ENCODE measurements at places on chromosomes 7 and 10.

DNA sequence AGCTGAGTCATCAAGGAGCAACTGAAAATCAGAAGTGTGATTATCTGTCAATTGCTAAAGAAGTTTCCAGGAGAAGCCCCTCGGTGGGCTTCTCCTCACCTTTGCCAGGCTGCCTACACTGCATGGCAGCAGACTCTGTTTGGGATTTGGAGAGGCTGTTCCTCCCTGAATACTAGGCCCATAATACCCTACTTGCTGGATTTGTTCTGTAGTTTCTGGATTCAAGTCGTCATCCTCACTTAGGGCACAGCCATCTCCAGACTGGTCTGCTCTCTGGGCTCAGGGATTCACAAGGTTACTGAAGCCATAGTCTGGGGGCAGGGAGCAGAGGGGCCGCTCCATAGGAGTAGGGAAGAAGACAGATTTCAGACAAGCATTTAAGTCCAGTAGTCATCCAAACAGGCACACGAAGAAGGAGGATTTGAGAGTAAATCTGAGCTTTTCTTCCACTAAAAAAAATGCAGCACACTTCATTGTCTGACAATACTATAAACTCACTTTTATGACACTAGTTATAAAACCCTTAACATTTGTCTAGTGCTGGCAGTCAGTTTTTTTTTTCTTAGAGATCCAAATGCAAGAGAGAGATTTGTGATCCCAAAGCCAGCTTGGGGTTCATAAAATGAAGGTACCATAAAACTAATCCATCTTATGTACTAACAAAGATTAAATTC, 723.3 kb downstream of the GRID1 start:
- DNase-seq = no peak

DNA sequence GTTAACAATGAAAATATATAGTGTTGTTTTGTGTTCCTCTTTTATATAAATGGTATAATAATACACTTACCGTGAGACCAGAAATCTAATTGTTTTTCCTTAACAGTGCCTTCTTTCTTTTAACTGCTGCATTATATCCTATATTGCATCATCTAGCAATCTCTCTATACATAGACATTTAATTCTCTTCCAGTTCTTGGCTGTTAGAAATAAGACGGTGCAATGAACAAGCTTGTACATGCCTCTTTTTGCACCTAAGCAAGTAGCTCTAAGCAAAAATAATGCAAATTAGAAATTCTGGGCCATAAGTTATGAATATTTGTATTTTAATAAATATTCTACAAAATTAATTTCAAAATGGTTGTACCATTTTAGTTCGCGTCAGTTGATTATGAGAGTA, 55.9 kb upstream of the AHR start:
- DNase-seq = no peak

DNA sequence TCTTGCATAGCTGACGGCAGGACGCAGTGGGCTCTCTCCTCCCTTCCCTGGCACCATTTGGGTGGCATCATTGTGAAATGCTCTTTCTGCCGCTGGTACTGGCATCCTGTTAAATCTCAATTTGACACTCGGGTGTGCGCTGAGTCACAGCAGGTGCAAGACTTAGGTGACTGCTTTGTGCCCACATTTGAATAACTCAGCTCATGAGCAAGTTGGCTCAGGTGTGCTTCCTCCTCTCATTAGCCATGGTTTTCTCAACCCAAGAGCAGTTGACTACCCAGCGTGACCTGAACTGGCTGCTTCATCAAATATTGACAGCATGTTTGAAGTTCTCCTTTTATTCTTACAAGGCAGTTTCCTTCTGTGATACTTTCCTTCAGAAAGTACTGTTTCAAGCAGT, 24.6 kb upstream of the NFE2L3 start:
- no peak for DNase-seq

GRCh38 chr7:51639661-51640334, 323.2 kb upstream of the COBL start:
- DNase-seq = no peak

GRCh38 chr7:135981958-135982646, 4.9 kb upstream of the MTPN start:
- DNase-seq = no peak

- no peak for DNase-seq
Observed at GRCh38 chr7:155427411-155428038, 30.4 kb upstream of the EN2 start.

DNA sequence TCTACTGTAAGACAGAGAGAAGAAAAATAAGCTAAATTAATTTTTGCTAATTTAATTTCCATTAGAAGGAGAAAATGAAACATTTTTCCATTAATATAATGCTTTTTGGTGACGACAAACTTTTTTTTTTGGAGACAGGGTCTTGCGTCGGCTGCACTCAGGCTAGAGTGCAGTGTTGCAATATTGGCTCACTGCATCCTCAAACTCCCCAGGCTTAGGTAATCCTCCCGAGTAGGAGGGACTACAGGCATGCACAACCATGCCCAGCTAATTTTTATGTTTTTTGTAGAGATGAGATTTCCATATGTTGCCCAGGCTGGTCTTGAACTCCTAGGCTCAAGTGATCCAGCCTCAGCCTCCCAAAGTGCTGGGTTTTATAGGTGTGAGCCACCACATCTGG, 229.8 kb upstream of the LRRN3 start:
- DNase-seq = no peak

- no peak for DNase-seq
Observed at GRCh38 chr7:107712025-107712424, 31.9 kb upstream of the CBLL1 start.

DNA sequence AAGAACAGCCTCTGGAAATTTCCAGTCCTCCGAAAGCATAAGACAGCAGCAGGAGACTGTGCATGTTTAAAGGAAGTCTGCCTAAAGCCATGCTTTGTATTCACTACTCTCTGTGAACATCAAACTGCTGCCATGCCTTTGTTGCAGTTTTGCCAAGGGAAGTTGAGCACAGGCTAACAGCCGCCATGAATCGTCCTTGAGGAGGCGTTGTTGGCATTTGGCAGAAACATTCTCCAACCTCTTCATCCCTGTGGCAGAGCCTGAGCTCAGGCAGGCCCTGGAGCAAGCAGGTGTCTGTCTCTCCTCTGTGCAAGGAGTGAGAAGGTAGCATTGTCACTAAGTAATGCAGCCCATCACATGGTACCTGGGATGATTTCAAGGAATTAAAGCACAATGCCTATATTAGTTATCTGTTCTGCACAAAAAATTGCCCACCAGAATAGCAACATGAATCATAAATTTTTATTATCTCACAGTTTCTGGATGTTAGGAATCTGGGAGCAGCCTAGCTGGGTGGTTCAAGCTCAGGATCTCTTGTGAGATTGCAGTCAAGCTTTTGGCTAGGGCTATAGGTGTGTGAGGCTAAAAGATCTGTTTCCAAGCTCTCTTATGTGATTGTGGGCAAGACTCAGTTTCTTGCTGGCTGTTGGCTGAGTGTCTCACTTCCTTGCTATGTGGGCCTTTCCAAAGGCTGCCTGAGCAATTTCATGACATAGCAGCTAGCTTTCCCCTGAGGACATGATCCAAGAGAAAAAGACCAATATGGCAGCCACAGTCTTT, 46.5 kb upstream of the KIAA1217 start:
- no peak for DNase-seq

DNA sequence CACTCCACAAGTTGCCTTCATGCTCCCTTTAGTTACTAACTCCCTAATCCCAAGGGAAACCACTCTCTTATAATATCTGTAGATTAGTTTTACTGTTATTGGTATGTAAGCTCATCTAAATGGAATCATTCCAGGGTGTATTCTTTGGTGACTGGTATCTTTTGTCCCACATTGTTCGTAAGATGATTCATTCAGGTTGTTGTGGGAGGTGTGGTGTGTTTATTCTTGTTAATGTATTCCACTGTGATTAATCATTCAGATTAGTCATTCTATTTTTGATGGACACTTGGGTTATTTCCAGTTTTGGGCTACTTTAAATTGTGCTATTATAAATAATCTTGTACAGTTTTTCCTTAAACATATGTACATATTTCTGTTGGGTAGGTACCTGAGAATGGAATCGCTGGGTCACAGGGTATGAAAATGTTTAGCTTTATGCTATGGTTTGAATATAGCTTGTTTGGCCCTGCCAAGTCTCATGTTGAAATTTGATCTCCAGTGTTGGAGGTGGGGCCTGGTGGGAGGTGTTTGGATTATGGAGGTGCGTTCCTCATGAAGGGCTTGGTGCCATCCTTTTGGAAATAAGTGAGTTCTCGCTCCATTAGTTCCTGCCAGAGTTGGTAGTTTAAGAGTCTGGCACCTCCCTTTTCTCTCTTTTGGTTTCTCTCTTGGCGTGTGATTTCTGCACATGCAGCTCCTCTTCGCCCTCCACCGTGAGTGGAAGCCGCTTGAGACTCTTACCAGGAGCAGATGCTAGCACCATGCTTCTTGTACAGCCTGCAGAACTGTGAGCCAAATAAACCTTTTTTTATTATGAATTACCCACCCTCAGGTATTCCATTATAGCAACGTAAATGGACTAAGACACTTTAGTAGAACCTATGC, 13.8 kb downstream of the BTRC start:
- DNase-seq = no peak

DNA sequence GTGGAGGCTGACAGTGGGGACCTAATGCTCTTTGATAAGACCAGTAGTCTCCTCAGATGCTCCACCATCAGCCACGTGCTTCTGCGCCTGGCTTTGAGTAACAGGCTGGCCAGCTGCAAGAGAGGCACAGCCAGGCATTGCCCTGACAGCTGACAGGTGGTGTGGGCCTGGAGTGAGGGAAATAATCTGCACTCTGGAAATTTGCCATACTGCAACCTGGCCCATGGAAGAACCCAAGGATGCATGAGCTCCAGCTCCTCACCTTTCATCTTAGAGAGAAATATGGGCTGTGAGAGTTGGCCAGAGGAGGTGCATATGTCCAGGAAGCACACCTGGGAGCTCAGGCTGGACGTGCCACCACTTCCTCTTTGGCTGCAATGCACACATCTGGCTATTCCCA, 118.9 kb downstream of the PLXDC2 start:
- DNase-seq = no peak

- DNase-seq = no peak
Observed at GRCh38 chr7:84781838-84782237, 405.0 kb downstream of the SEMA3D start.

DNA sequence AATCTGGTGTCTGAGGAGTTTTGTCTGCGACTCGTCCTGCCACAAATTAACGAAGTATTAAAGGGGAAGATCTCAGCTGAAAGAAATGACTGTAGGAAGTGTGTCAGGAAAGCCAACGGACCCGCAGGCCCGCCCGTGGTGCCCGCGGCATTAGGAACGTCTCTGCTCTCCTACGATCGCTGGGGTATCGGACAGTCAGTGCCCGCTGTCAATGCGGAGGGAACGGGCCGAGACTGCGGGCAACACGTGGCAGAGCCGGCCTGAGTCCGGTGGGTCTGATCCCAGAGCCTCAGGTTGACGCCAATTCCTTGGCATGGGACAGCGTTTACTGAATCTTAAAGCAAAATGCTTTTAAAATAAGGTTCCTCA, 128.7 kb downstream of the KBTBD2 start:
- DNase-seq = no peak

DNA sequence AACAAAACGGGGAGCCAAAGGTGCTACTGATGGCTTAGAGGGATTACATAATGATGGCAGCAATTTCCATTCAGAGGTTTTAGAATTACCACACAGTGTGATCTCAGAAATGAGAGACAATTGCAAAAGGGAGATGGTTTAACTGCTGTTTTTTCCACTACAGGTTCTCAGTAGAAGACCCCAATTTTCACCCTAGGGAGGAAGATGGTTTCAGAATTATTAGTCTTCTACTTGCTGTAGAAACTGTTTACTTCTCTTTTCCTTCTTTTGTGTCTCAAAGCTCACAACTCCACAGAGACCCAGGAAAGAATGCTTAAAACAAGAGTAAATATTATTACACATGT, 226.5 kb downstream of the INHBA start:
- no peak for DNase-seq

DNA sequence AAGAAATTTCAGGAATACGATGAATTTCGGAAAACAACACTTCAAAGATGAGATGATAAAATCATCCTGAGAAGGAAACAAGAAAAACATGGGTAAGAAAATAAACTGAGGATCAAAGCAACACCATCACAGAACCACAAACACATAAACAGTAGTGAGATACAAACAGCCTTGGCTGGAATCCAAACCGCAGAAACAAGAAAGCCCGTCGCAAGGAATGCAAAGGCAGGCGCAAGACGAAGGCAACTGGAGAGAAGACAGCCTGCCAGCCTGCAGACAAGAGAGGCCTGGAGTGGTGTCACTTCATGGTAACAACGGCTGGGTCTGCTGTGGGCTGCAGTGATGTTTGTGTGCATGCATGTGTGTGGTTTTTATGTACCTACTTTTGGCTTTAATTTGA, 61.8 kb upstream of the DRGX start:
- no peak for DNase-seq

GRCh38 chr10:13440185-13441061, 88.4 kb downstream of the BEND7 start:
- peak; percentile 33 for DNase-seq

- no peak for DNase-seq
Observed at GRCh38 chr7:71343039-71343438, 211.1 kb downstream of the GALNT17 start.

DNA sequence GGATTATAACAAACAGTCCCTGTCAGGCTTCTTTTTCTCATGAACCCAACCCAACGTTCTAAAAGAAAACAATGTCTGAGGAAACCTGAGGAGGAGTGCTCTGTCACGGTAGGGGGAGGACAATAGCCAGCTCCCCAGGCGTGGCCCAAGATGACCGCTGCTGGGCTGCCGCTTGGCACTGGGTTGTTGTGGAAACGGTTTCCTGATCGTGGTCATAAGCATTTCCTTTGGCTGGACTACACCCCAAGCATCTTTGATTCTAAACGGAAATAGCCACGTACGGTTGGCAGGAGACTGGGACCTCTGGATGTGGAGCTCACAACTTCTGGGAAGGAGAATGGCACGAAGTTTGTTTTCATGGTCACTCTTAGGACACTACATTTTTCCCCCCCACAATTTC, 30.4 kb upstream of the DMBT1 start:
- DNase-seq = peak; percentile 16

- no peak for DNase-seq
Observed at GRCh38 chr10:77290528-77291155, 347.0 kb downstream of the KCNMA1 start.

- no peak for DNase-seq
Observed at GRCh38 chr7:141860207-141860606, 18.9 kb upstream of the PRSS37 start.

GRCh38 chr7:38178695-38179344, 775 bp downstream of the STARD3NL start:
- peak; percentile 46 for DNase-seq

- DNase-seq = no peak
Observed at GRCh38 chr7:77561352-77561751, 24.3 kb downstream of the PTPN12 start.

Measured in CD4-positive, alpha-beta T cell treated with Interferon gamma for 1 hour (primary cell).